ENCODE measurements at places on chromosomes 11 and 22. TPM values are rescaled to one million over a fixed set of nuclear protein-coding genes. Genes with fewer than 3 reads are reported as not detected.
A peak's percentile ranks its signal among the peaks of the same experiment; 100 is the strongest.

DNA sequence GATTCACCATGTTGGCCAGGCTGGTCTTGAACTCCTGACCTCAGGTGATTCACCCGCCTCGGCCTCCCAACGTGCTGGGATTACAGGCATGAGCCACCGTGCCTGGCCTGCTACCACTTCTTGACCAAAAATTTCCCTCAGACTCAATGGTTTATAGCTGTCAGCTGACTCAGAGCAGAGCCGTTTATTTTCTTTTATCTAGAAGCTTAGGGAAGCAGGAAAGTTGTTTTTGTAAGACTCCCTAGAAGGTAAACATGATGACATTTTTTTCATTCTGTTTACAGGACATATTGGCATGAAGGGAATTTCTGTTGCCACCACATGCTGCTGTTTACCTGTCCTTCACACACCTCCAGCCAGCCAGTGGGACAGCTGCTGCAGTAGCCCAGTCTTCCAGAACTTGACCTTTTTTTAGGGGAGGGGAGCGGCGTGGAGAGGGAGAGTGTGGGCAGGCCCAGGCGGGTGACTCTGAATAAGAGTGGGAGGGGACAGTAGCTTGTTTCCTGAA is 56.1 kb upstream of the PTPRJ start:
- no peak for DNase-seq

- peak; percentile 38 for DNase-seq
Observed at GRCh38 chr11:2194877-2195755, 23.5 kb upstream of the TH start.

GRCh38 chr11:46332568-46333393 is 14.5 kb upstream of the DGKZ start:
- no peak for DNase-seq

DNA sequence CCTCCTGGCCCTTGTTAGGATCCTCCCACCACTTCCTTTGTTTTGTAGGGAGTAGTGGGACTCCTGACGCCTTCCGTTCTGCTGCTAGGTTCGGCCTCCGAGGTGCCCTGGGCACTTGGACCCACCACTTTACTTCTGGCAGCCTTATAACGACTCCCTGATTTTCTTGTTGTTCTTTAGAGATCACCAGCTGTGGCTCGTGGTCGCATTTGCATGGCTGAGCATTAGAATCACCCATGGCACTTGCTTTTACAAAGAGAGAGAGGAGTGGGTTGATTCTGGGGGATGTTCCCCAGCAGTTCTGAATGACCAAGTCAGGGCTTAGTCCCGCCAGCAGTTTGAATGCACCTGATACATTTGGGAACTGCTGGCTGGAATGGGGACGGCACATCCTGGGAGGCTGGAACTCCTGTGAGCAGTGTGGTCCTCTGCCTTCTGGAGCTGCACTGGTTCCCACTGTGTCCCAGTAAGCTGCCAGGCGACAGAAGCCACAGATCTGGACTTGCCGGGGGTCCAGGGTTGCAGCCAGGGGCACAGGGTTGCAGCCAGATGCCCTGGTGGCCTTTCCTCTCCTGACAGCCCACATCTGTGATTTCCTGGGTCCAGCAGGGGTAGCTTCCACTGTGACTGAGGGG is 4.1 kb downstream of the TUB start:
- DNase-seq, result no peak

OR2D2 gene
- total RNA-seq, result 0.14 TPM

TAF1D gene
- total RNA-seq, result 198 TPM

- no peak for DNase-seq
Observed at GRCh38 chr11:82560836-82561235, 172.8 kb downstream of the FAM181B start.

GRCh38 chr22:37610480-37611129 is 2.0 kb downstream of the GGA1 start:
- DNase-seq, result no peak

DNA sequence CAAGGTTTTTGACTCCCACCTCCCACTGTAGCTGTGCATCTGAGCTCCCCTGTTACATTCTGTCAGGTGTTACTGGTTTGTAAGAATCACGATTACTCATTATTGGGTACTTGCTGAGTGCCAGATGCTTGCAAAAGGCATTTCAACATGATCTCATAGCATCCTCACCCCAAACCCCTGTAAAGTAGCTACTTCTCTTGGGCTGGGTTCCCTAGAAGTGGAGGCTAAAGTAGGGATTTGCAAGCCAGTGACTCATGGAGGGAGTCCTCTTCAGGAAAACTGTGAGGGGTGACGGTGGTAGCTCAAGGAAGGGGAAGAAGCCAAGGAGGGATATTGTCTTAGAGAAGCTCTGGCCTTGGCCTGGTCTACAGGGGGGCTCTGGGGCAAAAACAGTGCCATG is 78.6 kb downstream of the TIMP3 start:
- DNase-seq, result no peak

DNA sequence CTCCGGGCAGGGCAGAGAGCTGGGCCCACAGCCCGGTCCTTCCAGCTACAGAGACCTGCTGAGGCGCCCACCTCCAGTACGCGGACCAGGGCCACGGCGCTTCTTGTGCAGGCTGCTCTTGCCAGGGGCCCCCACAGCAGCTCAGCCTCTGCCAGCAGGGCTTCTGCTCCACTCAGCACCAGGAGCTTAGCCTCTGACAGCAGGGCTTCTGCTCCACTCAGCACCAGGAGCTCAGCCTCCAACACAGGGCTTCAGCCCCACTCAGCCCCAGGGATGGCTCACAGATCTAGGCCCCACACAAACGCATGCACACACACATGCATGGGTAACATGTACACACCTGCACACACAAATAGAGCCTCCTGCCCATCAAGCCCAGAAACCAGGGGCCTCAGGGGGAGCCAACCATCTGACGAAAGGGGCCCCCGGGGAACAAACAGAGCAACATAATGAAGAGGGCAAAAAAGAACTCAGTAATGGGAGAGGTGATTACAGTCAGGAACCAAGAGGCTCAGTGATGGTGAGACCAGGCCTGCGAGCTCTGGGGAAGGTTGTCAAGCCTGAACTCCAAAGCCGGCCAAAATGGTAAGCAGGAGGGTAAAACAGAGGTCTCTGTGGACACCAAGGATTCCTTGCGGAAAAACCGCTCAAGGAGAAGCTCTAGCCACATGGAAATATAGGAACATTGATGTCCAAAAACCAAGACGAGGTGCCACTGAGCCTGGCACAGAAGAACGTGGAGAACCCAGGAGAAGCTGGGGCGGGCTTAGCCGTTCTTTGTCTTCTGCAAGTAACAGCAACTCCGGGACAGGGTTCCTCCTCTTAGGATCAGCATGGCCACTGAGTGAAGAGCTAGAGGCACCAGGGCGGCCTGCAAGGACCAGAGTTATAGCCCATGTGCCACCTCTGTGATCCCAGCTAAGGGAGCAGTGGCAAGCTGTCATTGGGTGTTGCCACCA is 46.5 kb downstream of the GNB1L start:
- peak; percentile 12 for DNase-seq

DNA sequence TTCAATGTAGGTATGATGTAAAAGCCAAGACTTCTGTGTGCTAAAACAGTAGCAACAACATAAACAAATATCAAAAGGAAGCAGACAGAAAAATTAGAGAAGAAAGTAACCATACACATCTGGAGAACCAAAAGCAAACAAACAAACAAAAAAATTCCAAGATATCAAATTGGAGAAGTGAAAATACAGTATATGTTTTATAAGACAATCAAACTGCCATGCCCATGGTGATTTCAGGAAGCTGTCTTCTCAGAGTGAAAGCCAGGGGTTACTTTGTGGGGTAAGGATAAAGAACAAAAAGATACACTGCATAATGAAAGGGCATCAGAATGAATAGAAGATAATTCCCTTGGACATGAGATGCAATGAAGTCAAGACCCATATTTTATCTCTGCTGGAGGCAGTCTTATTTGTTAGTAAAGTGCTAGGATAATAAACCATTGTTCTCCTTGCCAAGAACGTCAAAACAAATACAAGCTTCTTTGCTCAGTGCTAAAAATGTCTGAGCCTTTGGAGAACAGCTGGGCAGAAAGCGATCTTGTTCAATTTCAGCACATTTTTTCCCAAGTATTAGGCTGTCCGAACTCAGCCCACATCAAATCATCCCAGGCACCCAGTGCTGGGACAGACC is 38.1 kb upstream of the LDLRAD3 start:
- DNase-seq, result no peak

- DNase-seq, result no peak
Observed at GRCh38 chr11:47967577-47968525, 12.5 kb upstream of the PTPRJ start.

DNA sequence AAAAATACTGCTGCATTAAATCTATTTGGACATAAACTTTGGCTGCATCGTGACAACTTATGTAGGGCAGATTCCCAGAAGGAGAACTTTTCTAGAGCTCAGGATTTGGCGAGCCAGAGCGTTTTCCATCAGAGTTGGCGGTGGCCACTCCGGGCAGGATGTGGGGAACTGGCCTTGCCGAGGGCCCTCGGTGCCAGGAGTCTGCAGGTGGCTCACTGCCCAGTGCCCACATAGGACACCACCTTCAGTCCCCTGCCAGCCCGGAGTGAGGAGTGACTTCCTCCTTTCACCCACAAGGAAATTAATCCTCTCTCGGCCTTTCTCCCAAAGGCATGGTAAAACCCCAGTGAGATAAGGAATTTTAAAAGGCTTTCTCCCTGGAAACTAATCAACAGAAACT is 1.6 kb upstream of the LGALS2 start:
- no peak for DNase-seq

GRCh38 chr11:64089915-64090805 is 54.4 kb downstream of the FLRT1 start:
- DNase-seq, result no peak

MPZL3 gene
- total RNA-seq, result 3.9 TPM

DNA sequence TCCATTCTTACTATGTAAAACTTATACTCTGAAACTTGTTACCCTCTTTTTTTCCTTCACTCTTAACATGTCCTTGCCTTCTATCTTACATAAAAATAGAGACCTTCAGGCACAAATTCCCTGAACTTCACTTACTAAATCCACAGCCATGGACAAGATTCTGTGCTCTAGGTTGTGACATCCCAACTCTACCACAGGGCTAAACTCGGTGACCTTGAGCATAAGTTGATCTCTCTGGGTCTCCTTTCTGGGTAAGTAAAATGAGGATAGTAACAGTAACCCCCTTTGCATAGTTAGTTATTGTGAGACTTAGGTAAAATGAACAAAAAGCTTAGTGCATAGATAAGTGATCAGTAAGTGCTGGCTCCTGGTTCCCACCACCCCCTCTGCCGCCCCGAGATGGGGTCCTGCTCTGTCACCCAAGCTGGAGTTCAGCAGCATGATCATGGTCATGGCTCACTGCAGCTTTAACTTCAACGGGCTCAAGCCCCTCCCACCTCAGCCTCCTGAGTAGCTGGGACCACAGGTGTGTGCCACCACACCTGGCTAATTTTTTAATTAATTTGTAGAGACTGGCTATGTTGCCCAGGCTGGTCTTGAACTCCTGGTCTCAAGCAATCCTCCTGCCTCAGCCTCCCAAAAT is 20.1 kb downstream of the C11orf58 start:
- no peak for DNase-seq

GRCh38 chr11:61147791-61148620 is 13.2 kb downstream of the VPS37C start:
- no peak for DNase-seq
